ENCODE measurements at places on chromosomes 13 and 19.
A peak's percentile ranks its signal among the peaks of the same experiment; 100 is the strongest.

GRCh38 chr19:33208371-33208895 lies 14.3 kb downstream of the LRP3 start:
- no peak for DNase-seq

DNA sequence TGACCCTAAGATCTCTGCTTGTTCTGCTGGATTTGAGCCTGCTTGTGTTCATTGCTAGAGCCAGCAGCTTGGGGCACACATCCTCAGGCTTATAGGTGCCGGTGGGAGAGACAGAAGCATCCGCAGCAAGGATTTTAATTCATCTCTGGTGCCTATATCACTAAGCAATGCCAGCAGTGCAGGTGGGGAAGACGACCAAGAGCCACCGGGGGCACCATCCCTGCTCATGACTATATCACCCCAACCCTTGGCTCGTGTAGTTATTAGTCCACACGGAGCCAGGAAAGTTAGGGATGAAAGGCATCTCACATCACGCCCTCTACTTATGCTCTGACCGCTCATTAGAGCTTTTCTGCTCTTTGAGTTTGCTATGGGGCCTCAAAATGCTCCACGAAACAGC lies 298.2 kb downstream of the DCLK1 start:
- no peak for DNase-seq

- no peak for DNase-seq
Observed at GRCh38 chr19:18063463-18063862, 23.3 kb downstream of the IL12RB1 start.

DNA sequence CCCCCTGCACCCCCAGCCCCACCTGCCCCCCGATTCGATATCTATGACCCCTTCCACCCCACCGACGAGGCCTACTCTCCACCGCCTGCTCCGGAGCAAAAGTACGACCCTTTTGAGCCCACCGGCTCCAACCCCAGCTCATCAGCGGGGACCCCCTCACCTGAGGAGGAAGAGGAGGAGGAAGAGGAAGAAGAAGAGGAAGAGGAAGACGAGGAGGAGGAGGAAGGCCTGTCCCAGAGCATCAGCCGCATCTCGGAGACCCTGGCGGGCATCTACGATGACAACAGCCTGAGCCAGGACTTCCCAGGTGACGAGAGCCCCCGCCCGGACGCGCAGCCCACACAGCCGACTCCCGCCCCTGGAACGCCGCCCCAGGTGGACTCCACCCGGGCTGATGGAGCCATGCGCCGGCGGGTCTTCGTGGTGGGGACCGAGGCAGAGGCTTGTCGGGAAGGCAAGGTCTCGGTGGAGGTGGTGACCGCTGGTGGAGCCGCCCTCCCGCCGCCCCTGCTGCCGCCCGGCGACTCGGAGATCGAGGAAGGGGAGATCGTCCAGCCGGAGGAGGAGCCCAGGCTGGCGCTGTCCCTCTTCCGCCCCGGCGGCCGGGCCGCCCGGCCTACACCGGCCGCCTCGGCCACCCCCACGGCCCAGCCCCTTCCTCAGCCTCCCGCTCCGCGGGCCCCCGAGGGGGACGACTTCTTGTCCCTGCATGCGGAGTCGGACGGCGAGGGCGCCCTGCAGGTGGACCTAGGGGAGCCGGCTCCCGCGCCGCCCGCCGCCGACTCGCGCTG lies 9.2 kb downstream of the SCAF1 start:
- DNase-seq = no peak

- no peak for DNase-seq
Observed at GRCh38 chr13:61086087-61086486, 329.6 kb downstream of the PCDH20 start.

- no peak for DNase-seq
Observed at GRCh38 chr13:69389899-69390298, 717.7 kb upstream of the ATXN8OS start.

DNA sequence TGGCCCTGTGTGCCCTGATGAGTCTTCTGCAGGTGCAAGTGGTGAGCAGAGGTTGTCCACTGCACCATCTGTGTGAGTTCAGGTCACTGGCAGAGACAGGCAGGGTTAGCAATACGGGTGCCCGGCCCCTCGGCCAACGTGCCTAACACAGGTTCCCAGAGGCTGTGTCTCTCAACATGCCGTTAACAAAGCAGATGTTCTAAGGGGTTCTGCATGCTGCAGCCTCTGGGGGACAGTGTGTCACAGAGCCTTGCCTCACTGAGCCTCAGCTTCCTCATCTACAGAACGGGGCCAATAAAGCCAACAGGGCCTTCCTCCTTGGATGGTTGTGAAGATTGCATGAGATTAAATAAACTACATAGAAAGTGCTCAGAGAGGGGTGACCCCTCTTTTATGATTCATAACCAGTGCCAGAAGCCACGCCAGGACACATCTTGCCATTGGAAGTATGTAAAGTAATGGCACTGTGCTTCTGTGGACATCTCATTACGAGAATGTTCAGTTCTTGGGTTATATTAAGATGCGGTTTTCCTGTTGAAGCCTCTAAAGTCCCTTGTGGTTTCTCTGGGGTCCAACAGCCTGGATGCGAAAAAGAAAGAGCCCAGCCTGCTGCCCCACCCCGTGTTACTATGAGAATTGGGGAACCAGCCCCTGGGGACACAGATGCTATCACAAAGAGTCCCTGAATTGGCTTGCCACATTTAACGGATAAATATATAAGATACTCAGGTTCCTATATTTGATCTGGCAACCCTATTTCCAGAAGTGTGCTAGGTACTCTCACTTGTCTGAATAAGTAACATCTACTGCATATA lies 11.2 kb upstream of the ARHGEF18 start:
- no peak for DNase-seq

GRCh38 chr13:106570299-106570852 lies 2.4 kb upstream of the ARGLU1 start:
- peak; percentile 78 for DNase-seq

GRCh38 chr13:42041011-42041683 lies 7.3 kb upstream of the DGKH start:
- DNase-seq = peak; percentile 78

GRCh38 chr13:33353210-33353609 lies 67.7 kb upstream of the STARD13 start:
- DNase-seq = no peak

DNA sequence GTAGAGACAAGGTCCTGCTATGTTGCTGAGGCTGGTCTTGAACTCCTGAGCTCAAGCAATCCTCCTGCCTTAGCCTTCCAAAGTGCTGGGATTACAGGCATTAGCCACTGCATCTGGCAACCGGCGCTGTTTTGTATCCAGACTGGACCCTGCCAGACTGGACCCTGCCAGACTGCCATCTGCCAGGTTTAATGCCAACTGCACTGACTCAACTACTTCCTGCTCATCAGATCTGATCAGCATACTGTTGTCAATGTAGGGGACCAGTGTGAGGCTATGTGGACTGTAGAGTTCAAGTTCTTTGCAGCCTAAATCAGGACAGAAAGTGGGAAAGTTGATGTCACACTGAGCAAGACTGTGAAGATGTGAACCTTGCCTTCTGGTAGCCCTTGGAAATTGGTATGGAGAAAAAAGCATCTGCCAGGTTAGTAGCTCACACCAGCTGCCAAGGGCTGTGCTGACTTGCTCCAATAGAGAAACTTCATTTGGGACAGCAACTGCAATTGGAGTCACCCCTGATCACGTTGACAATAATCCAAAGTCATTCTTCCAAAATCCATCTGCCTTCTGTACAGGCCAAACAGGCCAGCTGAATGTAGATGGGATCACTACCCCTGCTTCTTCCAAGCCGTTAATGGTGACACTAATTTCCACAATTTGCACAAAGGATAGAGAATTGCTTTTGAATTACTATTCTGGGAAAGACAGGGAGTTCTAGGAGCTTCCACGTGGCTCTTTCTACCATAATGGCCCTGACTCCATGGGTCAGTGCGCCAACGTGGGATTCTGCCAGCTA lies 36.8 kb upstream of the ATP1A3 start:
- no peak for DNase-seq

DNA sequence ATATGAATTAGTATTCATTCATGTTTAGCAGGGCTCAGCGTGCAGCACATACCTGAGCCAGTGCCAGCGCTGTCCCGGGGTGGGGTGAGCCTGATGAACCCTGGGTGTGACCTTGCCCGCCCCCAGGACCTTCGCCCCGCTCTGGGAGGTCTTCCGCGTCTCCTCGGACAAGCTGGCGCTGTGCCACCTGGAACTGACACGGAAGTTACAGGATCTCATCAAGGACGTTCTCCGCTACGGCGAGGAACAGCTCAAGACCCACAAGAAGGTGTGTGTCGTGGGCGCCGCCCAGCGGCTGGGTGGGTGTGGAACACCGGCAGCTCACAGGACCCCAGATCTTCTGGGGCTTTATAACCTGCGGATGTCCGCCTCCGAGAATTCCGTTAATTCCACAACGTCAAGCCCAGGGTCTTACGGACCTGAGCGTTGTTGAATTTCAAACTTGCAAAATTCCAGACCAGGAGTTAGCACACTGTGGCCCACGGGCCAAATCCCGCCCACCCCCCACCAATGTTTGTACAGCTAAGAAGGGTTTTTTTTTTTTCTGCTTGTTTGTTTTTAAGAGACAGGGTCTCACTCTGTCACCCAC lies 15.4 kb downstream of the FCHO1 start:
- DNase-seq = peak; percentile 3

DNA sequence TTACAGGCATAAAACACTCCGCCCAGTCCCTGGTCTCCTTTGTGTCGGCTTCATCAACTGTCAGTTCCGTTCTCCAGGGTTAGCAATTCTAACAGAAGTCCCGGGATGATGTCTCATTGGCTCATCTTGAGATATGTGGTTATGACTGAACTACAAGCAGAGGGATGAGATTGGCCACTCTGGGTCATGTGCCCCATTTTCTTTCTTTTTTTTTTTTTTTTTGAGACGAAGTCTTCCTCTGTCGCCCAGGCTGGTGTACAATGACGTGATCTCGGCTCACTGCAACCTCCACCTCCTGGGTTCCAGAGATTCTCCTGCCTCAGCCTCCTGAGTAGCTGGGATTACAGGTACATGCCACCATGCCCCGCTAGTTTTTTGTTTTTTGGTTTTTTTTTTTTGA lies 95.4 kb upstream of the MRI1 start:
- DNase-seq = no peak

GRCh38 chr19:10625003-10625761 lies at the start of gene SLC44A2:
TSS of gene SLC44A2 (plus strand) at chr19:10625553. CDS start at chr19:10625634, 81 bp downstream.
- DNase-seq = peak; percentile 24

DNA sequence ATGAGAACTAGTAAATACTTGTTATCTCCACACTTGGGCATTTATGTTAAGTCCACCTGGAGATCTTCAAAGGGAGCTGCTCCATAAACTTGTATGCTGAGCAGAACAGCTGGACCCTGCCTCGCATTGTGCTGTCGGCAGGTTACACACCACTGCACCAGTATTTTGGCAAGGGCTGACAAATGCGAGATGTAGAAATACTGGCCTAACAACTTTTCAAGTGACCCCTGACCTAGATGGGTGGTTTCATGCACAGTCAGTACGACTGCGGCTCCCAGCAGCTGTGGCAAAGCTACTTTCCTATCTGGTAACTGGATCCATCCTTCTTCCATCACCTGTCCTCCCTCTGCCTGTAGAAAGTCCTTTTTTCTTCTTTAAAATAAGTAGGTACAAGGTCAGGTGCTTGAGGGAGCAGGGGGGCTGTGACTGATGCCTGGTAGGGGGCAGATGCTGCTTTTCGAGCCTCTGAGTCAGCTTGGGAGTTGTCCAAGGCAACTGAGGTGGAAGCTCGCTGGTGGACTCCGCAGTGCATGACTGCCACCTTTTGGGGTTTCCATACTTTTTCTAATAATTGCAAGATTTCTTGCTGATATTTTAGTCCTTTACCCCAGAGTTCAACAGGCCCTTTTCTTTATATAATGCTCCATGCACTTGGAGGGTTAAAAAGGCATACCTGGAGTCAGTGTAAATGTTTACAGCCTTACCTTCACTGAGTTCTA lies 86.8 kb downstream of the SLC25A15 start:
- DNase-seq = no peak

- no peak for DNase-seq
Observed at GRCh38 chr13:77028202-77028601, 1.2 kb upstream of the FBXL3 start.

GRCh38 chr13:53182724-53183123 lies 154.1 kb downstream of the OLFM4 start:
- no peak for DNase-seq

- DNase-seq = no peak
Observed at GRCh38 chr13:69168436-69168835, 939.2 kb upstream of the ATXN8OS start.

DNA sequence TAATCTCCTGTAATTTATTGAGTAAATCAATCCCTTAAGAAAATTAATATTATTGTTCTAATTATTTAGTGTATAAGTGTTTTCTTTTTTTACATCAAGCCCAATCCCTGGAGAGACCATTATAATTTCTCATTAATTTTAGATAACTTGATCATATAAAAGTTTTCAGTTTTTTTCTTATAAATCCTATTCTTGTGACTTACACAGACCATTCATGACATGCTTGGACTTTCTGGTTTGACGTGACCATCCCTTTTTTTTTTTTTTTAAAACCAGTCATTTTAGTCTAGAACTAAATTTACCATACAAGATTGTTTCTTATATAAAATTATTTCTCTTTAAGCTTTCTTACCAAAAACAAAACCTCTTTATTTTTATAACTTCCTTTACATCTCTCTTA lies 5.4 kb upstream of the MTRF1 start:
- no peak for DNase-seq

Data from NCI-H526 treated with DMSO at 0.1 percent for 48 hours (cell line).